ENCODE measurements at places on chromosomes 1 and 21. TPM values are rescaled to one million over a fixed set of nuclear protein-coding genes. Genes with fewer than 3 reads are reported as not detected.

DNA sequence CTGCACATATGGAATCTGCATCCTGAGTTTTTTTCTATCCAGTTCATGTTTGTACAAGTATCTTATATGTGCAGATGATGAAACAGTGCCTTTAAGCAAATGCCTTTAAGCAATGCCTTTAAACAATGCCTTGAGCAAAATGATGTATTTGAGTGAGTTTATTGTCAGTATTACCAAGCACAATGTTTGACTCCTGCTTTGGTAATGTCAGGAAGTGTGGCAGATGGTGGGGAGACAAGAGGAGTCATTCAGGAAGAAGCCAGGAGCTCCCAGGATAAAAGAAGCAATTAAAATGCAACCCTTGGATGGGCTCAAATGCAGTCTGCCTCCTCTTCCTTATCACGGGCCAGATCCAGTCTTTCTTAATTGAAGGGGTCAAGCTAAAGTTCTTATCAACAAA is 108.7 kb upstream of the KCNJ15 start:
- no peak for DNase-seq

- peak; percentile 49 for DNase-seq
Observed at GRCh38 chr1:32759997-32760623, 57.0 kb downstream of the YARS1 start.

- DNase-seq, result peak; percentile 21
Observed at GRCh38 chr1:91617285-91617765, 116.7 kb downstream of the CDC7 start.

GRCh38 chr21:38289705-38290485 is 33.1 kb downstream of the KCNJ15 start:
- no peak for DNase-seq

DNA sequence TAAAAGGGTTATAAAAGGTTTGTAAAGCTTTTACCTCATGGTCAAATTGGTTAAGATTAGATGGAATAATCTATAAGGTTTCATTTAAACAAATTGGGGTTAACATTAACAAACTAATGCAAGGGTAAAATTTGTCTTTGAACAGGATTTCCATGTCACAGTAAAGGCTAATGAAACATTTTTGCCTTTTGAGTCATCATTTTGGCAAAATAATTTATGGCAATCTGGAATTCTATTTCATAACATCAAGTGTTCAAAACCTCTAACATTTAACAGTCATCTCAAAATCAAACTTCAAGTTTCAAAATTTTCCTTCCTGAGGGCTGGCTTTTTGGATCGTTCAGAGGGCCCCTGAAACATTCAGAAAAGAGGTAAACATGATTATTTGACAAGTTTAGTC is 6.6 kb upstream of the CD46 start:
- no peak for DNase-seq

DNA sequence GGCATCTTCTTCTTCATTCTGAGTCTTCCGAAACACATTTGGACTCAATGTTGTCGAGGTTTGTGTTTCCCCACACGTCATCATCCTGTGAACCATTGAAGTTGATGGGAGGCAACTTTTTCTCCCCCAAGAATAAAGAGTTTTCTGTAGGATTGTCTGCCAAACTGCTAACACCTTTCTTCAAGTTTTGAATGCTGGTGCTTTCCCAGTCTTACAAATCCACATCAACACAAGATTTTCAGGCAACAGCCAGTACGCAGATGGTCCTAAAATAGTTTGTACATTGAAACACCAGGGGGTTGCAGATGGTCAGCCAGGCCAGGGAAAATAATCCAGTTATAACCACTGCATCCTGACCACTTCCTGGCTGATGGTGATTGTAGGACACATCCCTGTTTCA is 187.9 kb downstream of the DISC1 start:
- DNase-seq, result no peak

The DYRK1A gene
- 57.7 TPM for total RNA-seq

The TPTE gene
- total RNA-seq, result not detected

The KLHDC9 gene
- total RNA-seq, result 36.5 TPM

Measured in cardiac muscle cell (in vitro differentiated cells and primary cell).